Uterine smooth muscle cell (primary cell): ENCODE measurements at places on chromosomes 5 and 9. TPM values are rescaled to one million over a fixed set of nuclear protein-coding genes. Genes with fewer than 3 reads are reported as not detected.

Gene RAD1
- 35.4 and 38.2 TPM in 2 replicates for total RNA-seq

Gene KCNN2
- 0.22 and 0.37 TPM in 2 replicates for total RNA-seq

Gene SPOCK1
- 42.7 and 167 TPM in 2 replicates for total RNA-seq

Gene NCBP1
- total RNA-seq = 51.7 and 56.9 TPM in 2 replicates

Gene LVRN
- total RNA-seq = 0.12 and 0.33 TPM in 2 replicates

Gene KLF4
- 3.3 and 10.9 TPM in 2 replicates for total RNA-seq

Gene MARVELD2
- total RNA-seq = 0.44 and 0.75 TPM in 2 replicates

Gene FBP1
- not detected in 2 replicates for total RNA-seq

Gene SURF6
- 12.3 and 13.5 TPM in 2 replicates for total RNA-seq

Gene CCL28
- total RNA-seq = 1.5 and 3.9 TPM in 2 replicates

Gene NTNG2
- total RNA-seq = 3.5 and 6.1 TPM in 2 replicates

Gene CXCL14
- 0.22 and 0.37 TPM in 2 replicates for total RNA-seq

Gene SLC34A3
- not detected in 2 replicates for total RNA-seq

Gene TEK
- 3.1 and 3.6 TPM in 2 replicates for total RNA-seq

Gene KCNIP1
- total RNA-seq = not detected in 2 replicates

Gene NRG2
- 0.37 and 0.77 TPM in 2 replicates for total RNA-seq

Gene SLIT3
- total RNA-seq = 0.33 and 2.5 TPM in 2 replicates

Gene HCN1
- total RNA-seq = under 0.01 TPM in 1 of 2 replicates, not detected in the other

Gene LCN9
- total RNA-seq = not detected in 2 replicates

Gene COL27A1
- total RNA-seq = 7.6 and 9.1 TPM in 2 replicates

Gene KCNT1
- not detected in 2 replicates for total RNA-seq

Gene OTP
- total RNA-seq = under 0.01 TPM in 1 of 2 replicates, not detected in the other

Gene HBEGF
- total RNA-seq = 6.0 and 12.4 TPM in 2 replicates

Gene SV2C
- total RNA-seq = under 0.01 TPM in 1 of 2 replicates, not detected in the other

Gene CCL27
- total RNA-seq = 0.11 TPM in 1 of 2 replicates, not detected in the other

Gene OSMR
- 52.6 and 59.1 TPM in 2 replicates for total RNA-seq

Gene PCDHB6
- under 0.01 TPM in 2 replicates for total RNA-seq

Gene RLN2
- total RNA-seq = 0.25 and 0.33 TPM in 2 replicates

Gene CCDC171
- total RNA-seq = 3.3 and 4.5 TPM in 2 replicates

Gene SELENOP
- total RNA-seq = 25.0 and 63.2 TPM in 2 replicates

Gene ADRB2
- total RNA-seq = 0.12 and 0.22 TPM in 2 replicates

Gene PCDHB5
- 0.22 and 0.50 TPM in 2 replicates for total RNA-seq

Gene QRFP
- not detected in 2 replicates for total RNA-seq

Gene PCDHA9
- 0.11 and 0.12 TPM in 2 replicates for total RNA-seq
